ENCODE measurements at places on chromosomes 5 and 9.
A peak's percentile ranks its signal among the peaks of the same experiment; 100 is the strongest.

DNA sequence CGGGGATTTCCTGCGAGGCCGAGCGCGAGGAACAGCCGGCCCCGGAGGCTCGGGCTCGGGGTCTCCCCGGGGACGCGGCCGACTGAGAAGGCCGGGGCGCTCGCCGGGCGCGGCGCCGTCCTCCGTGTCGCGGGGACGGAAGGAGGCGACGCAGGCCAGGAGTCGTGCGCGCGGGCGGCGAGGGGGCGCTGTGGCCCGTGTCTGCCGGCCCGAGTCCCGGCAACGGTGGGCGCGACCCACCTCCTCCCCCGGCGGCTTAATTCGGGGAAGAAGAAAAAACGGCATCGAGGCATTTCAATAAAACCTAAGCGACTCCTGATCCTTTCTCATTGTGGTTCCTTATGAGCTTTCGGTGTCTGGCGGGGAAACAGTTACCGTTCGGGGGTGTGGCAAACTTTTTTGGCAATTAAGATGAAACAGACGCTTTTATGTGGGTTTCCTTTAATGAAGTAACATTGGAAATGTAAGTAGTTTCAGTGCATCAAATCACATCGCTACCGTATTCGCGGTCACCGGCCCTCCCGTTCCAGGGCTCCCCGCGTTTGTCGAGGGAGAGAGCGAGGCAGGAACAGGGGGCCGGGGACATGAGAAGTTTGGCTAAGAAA lies 3.7 kb upstream of the IRX2 start:
- no peak for DNase-seq

- DNase-seq: no peak
Measured at GRCh38 chr5:59716029-59716428, 177.5 kb downstream of the PDE4D start.

DNA sequence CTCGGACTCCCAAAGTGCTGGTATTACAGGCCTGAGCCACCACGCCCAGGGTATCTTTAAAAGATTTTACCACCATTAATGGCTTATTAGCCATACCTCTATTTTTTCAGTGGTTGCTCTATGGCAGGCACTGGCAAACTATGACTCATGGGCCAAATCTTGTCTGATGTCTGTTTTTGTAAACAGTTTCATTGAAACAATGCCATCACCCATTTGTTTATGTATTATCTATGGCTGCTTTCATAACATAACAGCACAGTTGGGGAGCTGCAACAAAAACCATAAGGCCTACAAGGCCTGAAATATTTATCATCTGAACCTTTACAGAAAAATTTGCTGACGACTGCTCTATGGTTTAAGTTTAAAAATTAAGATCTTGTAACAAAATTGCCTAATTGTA lies 66.8 kb downstream of the SLC38A9 start:
- peak; percentile 68 for DNase-seq

DNA sequence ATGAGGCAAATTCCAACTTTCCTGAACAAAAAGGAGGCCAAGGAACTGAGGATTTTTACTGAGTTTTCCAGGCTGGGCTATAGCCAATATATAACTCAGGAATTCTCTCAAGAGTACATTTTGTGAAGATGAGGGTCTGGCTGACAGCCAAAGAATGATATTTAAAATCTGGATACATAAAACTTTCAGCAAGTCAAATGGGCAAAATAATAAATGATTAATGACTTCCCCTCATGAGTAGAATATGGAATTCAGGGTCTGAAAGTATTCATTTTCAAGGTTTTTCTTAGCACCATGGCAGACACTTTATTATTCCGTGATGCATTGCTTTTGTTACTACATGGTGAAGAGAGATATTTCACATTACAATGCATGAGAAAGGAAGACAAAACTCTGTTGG lies 7.8 kb downstream of the FAM81B start:
- no peak for DNase-seq

DNA sequence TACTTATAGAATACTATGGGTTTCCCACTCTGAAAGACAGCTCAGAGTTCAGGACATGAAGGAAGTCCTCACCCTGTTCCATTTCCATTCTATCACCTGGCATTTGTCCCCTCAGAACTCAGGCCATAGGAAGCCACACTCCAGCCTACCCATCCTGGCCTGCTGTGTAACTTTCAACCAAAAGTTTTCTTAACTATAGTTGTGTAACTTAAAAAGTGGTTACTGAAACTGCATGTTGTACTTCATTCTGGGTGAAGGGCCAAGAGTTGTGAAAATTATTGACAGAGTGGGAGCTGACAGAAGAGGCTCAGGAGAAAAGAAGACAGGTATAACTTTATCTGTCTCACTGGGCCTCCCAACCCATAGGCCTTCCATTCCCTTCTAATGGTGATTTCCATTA lies 212.5 kb downstream of the RAB3C start:
- DNase-seq: no peak

DNA sequence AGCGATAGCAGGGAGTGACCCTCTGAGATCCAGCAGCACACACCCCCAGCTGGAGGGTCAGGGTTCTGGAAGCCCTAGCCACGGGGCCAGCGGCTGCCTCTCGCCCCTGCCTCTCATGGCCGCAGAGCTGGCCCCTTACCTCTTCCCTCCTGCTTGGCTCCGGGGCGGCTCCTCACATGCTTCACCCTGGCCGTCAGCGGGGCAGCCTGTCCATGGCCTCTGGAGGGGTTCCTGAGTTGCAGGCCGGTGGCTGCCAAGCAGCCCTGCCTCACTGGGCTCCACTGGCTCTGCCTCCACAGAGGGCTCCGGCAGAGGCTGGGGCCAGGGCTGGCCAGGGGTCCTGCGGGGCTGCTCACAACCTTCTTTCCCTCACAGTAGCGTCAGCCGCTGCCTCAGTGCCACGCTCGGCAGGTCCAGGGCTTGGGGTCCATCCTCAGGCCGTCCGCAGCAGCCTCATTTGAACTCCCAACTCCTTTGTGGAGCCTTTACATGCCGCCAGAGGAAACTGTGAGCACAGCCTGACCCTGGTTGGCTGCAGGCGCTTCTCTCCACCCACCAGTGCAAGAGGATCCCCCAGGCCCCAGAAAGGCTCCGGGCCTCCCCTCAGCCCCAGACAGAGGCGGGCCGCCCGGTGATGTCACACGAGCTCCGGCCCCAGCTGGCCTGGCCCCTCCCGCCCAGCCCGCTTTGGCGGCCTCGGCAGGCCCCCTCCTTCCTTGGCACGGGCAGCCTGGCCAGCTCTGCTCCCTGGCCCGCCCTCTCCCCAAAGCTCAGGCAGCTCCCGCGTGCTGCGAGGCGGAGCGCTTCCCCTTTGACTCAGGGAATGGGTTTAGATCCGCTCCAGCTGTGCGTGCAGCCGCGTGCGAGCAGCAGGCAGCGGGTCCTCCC lies at the start of gene ANGPTL2:
ANGPTL2 (minus strand) TSS at position 460 of the 888 bp plus-strand sequence. CDS start 13,904 bp downstream, outside the sequence.
- DNase-seq: peak; percentile 99

GRCh38 chr5:665541-665955 lies 27.6 kb downstream of the TPPP start:
- no peak for DNase-seq

DNA sequence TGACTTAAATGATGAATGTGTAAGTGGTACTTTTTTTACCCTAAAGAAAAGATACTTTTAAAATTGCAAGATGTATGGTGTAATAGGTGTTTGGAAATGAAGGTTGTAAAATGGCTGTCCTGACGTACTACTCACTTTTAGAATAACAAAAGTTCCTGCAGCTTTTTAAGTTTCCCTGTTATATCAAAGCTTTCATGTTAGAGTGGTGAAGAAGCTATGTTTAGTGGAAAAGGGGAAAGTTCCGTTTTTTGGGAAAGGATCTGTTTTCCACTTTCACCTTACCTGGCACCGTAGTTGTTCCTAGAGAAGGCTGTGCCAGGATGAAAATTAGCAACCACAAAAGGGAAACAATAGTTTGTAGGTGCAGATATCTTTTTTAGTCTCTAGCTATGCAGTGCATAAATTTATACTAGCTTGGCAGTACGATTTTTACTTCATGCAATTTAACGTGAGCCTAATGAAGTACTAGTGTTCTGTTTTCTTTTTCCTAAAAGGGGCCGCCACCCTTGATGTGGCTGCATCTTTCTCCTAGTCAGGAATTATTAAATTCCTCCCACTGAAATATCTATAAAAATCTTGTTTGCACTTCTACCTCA lies 1.3 kb downstream of the TNPO1 start:
- no peak for DNase-seq

- DNase-seq: no peak
Measured at GRCh38 chr5:72412283-72413055, 92.3 kb downstream of the PTCD2 start.

GRCh38 chr5:149888280-149888679 lies 56.3 kb downstream of the PDE6A start:
- DNase-seq: no peak

DNA sequence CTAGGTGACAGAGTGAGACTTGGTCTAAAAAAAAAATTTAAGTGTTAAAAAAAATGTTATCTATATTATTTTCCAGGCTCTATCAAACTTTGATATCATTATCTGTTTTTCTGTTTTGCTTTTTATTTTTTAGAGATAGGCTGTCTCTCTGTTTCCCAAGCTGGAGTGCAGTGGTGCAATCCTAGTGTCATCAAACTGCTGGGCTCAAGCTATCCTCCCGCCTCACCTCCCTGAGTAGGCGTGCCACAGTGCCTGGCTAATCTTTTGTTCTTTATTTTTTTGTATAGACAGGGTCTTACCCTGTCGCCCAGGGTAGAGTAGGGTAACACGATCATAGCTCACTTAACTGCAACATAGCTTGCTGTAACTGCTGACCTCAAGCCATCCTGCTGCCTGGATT lies 14.4 kb downstream of the SEC24A start:
- DNase-seq: no peak

DNA sequence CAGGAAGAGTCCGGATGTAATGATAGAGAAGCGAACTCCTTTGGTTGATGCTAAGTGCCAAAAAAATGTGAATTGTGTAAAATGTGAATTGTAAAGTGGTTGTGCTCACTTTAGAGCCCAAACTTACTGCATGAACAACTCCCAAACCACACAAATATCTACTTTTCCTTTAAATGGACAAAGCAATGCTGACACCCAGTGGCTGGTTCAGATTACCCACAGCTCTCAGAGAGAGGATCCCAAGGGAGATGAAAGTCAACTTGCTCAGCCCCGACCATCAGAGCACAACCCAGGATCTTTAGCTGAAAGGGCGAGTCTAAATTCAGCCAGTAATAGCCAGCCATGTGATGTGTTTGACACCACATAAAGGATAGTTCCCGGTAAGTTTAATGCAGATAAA lies 133.7 kb downstream of the NMUR2 start:
- peak; percentile 30 for DNase-seq

- no peak for DNase-seq
Measured at GRCh38 chr9:20048985-20049384, 260.1 kb upstream of the SLC24A2 start.

GRCh38 chr5:66848749-66849641 lies 252.8 kb downstream of the MAST4 start:
- no peak for DNase-seq

DNA sequence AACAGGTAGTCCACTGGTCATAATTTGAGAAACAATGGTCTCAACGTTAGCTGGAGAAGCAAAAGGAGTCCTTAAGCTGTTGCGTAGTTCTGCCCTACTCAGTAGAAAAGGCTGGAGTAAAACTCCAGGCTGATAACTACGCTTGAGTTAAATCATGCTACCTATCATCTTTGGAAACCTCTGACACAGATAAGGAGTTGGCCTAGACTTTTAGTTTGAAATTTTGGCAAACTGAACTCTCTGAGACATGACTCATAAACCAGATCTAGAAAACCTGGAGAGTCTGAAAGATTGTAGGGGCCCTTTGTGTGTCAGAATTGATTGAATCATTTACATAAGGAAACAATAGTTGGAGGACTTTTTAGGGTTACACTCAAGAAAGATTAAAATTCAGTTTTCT lies 26.3 kb downstream of the NMUR2 start:
- DNase-seq: no peak

DNA sequence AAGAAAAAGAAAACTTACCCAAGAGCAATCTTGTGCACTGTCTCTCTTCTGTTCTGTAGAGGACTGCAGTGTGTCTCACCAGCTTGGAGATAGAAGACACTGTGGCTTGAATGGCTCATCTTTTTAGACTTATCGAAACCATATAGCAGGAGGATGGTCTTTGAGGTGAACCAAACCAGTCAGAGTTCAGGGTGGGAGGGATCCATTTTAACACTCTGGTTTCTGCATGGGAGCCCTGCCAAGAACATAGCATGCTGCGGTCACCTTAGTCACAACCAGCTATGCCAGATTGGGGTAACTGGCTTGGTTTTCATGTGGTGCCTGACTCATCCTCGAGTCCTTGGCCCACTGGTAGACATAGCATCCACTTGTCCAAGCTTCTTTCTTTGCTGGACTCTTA lies 135.1 kb downstream of the PAPPA start:
- peak; percentile 92 for DNase-seq

GRCh38 chr9:103789686-103790085 lies 304.4 kb upstream of the SMC2 start:
- no peak for DNase-seq

GRCh38 chr5:82351754-82352145 lies 73.6 kb upstream of the RPS23 start:
- no peak for DNase-seq

GRCh38 chr9:131098391-131099101 lies 2.2 kb downstream of the AIF1L start:
- DNase-seq: no peak

DNA sequence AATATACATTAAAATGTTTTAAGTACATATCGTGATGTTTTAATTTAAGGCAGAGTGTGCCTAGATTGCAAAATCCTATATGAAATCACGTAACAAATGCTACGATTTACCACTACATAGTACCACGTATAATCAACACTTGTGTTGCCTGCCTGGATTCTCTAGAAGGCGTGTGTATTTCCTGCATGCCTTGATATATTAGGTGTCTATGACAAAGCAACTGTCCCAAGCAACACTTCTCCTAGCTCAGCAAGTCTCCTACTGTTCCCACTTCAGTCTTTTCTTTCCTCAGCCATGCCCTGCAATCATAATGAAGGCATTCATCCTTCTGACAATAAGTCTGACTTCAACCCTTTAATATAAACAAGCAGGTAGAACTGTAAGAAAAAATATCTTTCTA lies 89.6 kb downstream of the PTPRD start:
- no peak for DNase-seq

DNA sequence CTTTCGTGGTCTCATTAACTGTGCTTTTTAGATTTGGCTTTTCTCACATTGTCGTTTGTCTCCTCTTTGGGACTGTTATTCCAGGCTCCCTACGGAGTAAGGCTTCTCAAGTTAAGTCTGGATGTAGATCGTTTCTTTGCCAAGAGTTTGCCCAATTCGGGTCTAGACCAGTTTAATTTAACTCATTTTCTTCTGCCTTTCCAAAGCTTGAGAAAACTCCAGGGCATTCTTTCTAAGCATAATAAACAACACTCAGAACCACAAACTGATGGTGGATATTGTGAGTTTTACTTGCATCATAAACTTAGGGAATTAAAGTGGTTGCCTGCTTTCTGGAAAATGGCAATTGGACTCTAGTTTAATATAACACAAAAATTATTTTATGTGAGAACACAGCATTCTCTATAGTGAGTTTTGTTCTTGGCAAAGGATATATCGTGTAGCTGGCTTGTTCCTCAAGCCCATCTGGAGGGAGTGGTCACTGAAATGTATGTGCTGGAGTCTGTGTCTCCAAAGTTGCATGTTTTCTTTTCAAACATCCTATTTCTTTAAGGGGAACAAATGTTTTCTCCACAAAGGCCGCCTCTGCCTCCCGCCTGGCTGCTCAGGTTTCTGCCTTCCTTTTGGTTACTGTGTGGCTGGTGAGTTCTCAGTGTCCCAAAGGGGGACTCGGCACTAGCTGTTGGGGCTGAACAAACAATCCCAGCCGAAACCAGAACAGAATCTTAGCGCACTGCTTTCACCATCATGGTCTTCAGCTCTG lies 211.3 kb upstream of the FBN2 start:
- no peak for DNase-seq

GRCh38 chr5:125654392-125654791 lies 768.8 kb upstream of the GRAMD2B start:
- no peak for DNase-seq

- DNase-seq: no peak
Measured at GRCh38 chr5:101418713-101419118, 515.6 kb upstream of the ST8SIA4 start.

All from MG63 (cell line).